Renal cortical epithelial cell (primary cell): ENCODE measurements at places on chromosomes 5 and 9.
A peak's percentile ranks its signal among the peaks of the same experiment; 100 is the strongest.

DNA sequence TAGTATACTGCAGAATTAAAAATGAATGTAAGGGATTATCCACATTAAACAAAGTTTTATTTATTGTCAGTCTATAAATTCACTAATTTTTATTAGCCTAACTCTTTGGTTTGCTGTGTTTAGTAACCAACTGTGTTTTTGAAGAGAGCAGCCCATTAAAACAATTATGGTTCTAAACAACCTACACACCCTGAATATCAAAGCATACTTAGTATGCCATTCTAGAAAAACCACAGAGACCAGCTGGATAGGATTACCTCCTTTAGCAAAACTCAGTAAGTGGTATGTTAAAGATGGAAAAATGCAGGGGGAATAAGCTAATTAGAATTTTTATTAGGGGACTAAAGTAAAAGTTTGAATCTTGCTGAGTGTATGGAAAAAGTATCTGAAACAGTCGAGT lies 1981.7 kb upstream of the NUDT12 start:
- DNase-seq = no peak

GRCh38 chr9:130711469-130711868 lies 17.9 kb downstream of the EXOSC2 start:
- DNase-seq = no peak

- DNase-seq = no peak
Measured at GRCh38 chr5:171024084-171024483, 162.3 kb downstream of the RANBP17 start.

DNA sequence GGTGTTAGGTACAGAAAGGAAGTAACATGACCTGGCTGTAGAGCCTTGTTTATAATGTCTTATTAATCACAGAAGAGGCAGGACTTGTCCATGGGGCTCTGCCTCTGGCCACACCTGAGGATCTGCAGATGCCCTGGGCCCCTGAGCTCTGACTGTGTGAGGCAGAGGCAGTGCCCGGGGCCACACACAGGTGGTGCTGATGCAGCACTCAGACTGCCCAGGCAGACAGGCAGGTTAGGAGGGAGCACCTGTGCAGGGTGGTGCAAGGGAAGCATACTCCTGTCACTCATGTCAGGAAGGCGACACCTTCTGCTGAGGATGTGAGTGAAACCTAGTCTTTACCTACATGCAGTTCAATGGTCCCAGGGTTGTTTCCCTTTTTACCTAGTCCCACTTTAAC lies 88.7 kb downstream of the CFAP90 start:
- DNase-seq = no peak

- DNase-seq = no peak
Measured at GRCh38 chr5:171762021-171762608, 23.5 kb upstream of the SMIM23 start.

GRCh38 chr5:172766287-172767108 lies 4.5 kb downstream of the DUSP1 start:
- DNase-seq = peak; percentile 98

DNA sequence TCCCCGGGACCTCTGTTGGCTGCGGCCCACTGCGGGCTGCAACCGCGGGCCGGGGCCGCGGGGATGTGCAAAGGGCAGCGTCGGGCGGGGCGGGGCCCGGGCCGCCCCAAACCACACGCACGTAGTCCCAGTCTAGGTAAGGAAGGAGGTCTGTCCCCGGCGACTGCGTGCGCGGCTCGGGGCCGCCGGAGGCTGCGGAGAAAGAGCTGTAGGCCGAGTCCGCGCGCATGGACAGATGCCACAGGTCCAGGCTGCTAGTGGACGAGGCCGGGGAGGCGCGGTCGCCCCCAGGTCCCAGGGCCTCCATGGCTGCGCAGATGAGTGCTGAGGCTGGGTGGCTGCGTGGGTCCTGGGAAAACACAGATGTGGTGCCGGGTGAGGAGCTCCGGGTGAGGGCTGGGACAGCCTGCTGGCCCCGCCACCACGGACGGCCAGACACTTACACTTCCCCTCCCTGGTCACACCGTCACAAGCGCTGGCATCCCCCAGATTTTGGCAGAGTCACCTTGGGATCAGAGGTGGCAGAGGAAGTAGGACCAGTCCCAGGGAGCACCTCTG lies 4.5 kb downstream of the SHROOM1 start:
- DNase-seq = no peak

DNA sequence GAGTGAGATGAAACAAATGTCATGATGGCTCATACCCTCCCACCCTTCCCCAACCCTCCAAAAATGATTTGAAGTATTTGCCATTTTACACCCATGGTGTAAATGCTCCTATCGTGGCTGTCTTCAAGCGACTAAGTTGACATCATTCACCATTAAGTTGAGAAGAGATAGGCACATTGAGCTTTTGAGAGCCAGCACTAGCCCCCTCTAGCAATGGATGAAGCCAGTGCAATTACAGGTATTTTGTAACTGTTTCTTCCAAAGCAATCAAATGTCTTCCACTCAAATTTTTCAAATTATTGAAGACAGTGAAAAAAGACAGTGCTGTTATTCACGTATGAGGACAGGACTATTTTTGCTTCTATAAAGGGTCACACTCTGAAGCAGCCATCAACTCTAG lies 371.5 kb upstream of the KLF4 start:
- DNase-seq = no peak

DNA sequence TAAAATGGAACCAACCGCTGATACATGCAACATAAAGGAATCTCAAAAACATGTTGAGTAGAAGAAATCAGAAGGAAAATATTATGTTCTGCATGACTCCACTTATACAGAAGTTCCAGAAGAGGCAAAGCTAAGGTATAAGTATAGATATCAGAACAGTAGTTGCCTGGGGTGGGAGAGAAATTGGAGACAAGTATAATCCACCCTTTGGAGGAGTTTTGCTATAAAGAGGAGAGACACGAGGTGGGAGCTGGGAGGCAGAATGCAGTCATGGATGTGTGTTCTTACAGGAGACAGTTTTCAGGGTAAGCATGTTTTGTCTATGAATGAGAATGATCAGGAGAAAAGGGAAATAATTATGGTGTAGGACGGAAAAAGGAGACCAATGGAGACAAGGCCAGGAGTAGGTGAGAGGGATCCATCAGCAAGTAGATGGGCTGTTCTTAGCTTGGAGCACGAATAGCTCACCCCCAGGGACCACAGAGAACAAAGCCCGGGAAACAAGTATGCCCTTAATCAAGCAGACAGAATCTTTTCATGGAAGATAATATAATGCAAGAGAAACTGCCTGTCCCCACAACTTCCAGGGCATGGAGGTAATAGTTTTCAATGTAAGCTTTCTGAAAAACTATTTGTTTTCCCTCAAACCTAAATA lies 72.2 kb downstream of the MED27 start:
- no peak for DNase-seq

DNA sequence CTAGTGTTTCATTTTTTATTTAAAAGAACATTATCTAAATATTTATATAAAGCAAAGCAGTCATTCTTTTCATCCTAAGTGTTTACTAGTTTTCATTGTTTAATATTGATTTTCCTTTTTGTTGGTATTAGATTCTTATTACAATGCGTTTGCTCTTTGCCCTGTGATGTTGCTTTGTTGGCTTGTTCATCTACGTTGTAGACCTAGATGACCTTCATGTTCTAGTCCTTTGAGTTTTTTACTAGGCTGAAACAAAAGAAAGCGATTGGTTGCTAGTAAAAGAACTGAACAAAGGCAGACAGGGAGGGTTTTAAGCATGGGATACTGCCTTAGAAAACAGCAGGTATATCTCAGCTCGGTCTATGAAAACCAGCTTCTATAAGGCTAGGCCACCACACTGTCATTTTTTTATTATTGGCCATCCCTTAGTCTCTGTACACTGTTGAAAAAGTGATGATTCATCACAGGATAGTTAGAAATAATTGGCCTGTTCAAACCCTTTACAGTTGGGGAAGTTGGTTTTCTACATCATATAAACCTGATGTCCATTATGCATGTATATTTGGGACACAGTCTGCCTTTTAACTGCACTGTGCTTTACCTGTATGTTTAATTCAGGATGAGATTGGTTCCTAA lies 119.0 kb downstream of the ZCCHC7 start:
- DNase-seq = no peak

- no peak for DNase-seq
Measured at GRCh38 chr5:133083901-133084300, 32.1 kb downstream of the HSPA4 start.
